ENCODE measurements at places on chromosomes 4 and X.

DNA sequence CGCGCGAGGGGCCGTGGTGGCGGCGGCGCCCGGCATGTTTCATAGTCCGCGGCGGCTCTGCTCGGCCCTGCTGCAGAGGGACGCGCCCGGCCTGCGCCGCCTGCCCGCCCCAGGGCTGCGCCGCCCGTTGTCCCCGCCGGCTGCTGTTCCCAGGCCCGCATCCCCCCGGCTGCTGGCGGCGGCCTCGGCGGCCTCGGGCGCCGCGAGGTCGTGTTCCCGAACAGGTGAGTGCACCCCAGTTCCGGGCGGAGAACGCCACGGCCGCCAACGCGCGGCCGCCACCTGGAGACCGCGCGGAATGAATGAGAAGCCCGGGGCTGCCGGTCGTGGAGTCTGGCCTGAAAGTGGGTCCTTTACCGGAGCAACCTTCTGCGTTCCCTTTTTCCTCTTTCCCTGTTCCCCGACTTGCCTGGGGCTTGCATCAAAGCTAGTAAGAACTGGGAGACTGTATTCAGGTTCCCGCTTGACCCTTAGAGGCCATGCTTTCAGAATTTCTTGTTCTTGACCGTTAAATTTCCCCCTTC, 429 bp downstream of the NOCT start:
- DNase-seq, result no peak

DNA sequence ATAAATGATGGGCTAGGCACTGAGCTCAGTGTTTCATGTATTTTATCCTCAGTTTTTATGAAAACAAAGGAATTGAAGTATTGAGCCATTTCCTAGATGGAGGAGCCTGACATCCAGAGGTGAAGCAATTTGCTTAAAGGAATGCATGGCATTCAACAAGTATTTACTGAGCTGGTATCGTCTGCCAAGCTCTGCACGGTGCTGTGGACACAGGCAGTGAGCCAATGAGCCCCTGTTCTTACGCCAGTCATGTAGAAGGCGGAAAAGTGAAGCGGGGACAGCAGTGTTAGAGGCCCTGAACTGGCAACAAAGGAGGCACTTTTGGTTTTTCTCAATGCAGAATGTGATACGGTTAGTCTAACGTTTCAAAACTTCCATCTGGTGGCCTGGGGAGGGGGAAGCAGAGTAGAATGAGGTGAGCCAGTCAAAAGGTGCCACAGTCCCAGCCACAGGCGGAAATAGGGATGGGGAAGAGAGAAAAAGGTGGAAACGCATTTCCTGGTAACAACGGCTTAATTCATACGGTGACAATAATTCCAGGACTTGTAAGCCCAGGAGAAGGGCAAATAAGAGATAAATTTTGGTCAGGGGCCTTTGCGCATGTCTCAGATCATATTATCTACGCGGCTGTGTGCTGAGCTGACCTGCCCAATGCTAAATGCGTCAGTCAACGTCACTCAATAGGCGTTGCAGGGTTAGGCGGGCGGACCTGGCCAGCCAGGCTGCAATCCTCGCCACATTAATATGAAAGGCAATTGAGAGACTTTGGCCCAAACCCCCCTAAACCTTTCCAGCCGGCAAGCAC, 133.9 kb downstream of the AFAP1 start:
- peak; percentile 26 for DNase-seq

DNA sequence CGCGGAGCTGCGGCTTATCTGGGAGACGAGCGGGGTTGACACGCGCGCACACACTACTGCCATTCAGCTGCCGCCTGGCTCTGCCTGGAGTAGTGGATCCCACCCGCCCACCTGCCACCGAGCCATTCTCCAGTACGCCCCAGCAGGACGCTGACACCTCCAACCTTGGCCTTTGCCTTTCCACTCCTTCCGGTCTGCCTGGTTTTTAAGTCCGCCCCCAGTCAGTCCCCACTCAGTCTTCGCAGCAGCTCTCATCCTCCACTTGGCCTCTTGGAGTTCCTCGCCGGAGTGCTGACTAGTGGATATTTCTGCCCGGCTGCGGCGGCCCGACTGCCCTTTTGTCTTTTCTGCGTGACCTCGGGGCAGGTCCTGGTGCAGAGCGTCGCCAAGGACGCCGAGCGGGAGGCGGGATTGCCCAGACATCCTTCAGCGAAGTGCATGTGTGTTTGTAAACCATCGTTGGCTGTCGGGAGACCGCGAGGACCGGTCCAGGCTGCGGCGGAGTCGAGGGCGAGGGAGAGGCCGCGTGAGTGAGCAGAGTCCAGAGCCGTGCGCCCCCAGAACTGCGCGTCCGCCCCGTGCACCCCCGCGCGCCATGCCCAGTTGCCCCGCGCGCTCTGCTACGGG, 1.1 kb downstream of the SLIT2 start:
- no peak for DNase-seq

- DNase-seq, result no peak
Measured at GRCh38 chr4:148827781-148828180, 385.6 kb upstream of the NR3C2 start.

- DNase-seq, result no peak
Measured at GRCh38 chr4:168683595-168683994, 186.7 kb downstream of the PALLD start.

Measured in NCI-H1092 (cell line).